ENCODE measurements at places on chromosomes 3 and 15.

DNA sequence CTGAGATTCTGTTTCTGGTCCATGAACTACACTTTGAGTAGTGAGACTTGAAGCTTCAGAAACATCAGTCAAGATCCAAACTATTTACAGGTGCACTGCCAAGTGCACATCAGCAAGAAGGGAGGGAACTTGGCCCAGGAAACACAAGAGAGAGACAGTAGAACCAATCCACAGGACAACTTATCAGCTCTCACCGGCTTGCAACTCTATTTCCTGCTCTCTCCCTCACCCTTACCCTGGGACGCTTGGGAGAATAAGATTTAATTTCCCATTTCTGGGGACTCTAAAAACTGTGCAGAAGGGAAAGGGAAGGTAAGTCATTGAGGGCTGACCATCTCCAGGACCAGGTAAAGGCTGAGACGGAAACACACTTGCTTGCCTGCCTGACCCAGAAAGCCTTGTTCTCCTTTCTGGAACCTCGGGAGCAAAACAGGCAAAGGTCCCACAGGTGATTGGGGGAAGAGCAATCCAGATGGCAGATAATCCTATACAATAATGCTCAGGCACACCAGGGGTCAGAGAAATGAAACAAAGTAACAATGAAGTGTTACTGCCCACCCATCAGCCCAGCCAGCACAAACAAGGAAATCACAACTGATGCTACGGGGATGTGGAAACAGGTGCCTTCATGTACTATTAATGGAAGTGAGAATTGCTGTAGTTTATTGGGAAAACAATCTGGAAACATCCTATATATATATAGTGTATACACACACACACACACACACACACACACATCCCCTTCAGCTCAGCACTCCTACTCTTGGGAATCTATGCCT, 154.4 kb downstream of the XXYLT1 start:
- no peak for DNase-seq

DNA sequence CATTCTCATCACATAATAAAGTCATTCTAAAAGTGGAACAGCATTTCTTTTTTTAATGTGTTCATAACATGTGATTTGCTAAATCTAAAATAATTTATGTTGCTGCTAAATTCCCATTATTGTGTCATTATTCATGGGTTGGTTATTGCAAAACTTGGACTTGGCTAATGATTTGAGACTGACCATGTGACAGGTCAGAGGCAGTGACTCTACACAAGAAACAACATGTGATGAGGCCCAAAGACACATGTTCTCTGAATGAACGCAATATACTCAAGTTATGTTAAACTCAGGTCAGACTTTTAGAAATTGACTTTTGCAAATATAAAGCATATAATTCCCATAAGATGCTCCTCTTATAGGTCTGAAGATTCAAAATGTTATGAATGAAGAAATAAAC, 566.1 kb downstream of the TBL1XR1 start:
- DNase-seq, result no peak

GRCh38 chr3:155254445-155254844, 39.0 kb downstream of the STRIT1 start:
- no peak for DNase-seq

DNA sequence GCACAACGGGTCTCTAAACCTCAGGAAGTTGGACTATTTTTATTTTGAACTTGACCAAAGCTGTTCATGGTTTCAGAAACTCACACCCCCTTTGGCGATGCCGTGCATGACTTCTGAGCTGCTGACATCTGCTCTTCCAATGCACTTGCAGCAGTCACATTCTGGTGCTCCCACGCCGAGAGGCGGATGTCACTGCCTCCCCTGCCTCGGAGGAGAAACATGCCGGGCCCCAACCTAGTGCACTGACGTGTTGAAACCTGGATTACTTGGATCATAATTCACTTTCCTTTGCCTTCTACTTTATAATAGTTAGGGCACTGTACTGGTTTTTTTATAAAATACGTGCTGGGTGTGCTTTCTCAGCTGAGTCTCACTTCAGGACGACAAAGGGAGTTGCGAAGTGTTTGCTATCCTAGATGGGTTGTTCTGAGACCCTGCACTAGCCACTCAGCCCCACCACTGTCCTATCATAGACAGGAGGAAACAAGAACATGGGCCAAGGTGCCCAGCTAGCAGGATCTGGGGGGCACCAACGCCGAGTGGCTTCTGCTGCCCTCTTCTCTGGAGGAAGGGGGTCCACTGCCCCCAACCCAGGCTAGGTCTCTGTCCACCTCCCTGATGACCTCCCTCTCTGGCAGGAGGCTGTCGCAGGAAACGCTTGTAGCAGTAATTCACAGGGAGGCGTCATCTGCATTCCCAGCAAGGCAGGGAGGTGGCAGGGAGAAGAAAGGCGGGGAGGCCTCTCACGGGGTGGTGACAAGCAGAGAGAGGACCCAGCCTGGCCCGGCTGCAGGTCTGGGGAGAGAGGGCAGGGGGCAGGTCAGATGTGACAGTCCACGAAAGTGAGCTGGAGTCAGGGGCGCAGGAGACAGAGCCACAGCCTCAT, 158.8 kb upstream of the IQSEC1 start:
- no peak for DNase-seq

- no peak for DNase-seq
These were observed 48.5 kb downstream of the GRIP2 start for GRCh38 chr3:14491396-14492190.

DNA sequence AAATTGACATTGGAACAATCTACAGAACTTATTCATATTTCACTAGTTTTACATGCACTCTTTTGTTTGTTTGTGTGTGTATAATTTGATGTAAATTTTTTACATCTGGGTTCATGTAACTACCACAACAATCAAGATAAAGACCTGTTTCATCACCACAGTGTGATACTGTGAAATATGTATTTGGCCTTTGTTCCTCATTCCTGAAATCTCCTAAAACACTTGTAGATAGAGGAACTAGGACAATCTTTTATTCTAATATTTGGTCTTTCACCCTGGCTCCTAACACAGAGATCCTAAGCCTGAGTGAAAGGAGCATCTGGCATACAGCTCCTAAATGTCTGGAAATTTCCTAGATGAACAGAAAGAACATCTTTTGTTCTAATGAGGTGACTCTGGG, 155.0 kb upstream of the GPR149 start:
- DNase-seq, result no peak

DNA sequence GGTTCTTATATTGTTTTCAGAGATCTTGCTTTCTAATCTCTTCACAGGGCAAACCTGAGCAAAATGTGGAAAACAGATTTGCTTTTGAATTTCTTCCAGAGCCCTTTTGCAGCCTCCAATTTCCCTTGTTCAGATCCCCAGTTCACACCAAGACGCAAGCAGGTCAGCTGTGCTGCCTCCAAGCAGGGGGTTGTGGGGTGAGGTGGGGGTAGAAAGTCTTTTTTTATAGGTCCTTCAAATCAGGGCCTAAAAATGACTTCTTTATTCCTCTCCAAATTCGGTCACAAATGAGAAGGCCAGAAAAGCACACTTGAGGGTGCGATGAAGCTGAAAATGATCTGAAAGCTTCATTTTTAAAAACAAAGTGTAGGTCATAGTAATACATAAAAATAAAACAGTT, 26.3 kb upstream of the AVEN start:
- DNase-seq, result no peak

DNA sequence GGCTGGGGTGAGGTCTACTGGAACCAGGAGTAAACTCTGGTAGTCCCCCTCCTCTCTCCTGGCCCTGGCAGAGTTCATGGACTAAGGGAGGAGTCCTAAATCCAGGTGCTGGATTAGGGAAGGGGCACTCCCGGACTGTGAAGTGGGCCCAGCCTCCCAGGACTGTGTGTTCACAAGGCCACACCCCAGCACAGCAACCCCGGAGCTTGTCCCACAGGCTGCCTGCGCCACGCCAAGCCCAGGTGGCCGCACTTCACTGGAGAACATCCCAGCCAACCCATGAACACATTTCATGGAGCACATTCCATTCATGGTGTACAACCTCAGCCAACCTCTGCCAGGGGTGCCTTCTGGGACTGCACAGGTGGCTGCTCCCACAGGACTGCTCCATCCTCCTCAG, 8.2 kb downstream of the ARPIN start:
- no peak for DNase-seq
